Suppressor macrophage treated with lipopolysaccharide for 4 hours (primary cell): ENCODE measurements at places on chromosomes 2 and 18.

DNA sequence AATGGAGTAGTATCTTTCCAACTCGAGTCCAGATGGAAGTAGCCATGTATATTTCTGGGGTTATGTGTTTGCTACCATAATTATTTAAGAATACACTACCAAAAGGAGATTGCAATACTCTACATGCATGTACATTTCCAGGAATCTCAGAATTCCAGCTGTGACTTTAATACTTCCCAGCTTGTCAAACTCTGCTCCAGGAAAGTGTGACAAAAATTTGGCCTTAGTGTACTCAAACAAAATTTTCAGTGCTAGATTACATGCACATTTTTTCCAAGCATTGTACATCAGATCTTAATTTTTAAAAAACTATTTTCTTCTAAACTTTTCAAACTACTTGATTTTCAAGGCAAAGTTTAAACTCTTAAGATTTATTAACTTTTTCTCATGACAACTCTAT lies 1791.6 kb downstream of the SUCLG1 start:
- no peak for DNase-seq

- no peak for DNase-seq
Measured at GRCh38 chr18:75081486-75081885, 127.5 kb downstream of the PTGR3 start.

GRCh38 chr18:66325251-66325650 lies 278.6 kb downstream of the CDH19 start:
- no peak for DNase-seq

GRCh38 chr2:230693411-230693810 lies 19.2 kb upstream of the CAB39 start:
- no peak for DNase-seq
